ENCODE measurements at places on chromosomes 13 and 19.

DNA sequence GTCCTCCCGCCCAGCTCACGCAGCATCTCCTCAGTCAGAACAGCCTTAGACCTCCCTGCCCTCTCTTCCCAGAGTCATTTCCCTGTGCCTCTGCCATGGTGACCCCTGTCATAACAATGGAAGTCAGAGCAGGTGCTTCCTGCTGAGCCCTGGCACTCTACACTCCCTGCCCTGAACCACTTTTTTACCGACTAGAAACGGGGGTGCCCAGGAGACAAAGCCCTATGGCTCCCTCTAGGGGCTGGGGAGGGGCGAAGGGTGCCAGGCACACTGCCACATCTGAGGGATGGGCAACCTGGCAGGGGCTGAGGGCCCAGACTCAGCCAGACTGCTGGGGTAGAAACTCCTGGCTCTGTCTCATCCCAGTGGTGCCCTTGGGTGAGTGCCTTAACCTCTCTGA is 16.4 kb downstream of the ZNF574 start:
- no peak for DNase-seq

DNA sequence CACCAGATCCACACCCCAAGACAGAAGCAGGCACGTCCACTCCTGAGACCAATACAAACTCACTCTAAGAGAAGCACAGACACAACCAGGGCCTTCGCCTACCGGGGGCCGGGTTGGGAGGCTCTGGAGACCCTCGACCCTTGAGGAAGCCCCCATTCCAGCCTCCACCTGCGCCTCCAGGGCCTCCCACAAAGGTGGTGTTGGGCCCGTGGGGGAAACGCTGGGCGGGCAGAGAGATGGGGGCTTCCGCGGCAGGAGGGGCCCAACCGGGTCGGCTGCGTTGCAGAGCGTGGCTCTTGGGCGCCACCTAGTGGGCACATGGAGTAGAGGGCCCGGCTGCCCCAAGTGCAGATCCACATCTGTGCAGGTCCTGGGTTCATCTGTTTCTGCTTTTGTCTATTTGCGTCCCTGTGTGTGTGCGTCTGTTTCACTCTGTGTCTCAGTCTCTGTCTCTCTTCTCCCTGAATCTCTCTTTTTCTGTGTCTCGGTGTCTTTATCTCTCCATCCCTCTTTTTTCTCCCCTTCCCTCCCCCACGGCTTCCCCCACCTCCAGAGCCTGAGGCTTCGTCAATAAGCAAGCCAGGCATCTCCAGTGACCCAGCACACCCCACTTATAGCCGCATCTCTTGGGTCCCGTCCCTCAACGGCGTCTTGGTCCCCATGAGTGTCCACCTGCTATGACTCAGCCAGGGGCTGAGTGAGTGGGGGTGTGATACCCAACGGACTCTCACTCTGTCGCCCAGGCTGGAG is 10.5 kb upstream of the TINCR start:
- DNase-seq: no peak

GRCh38 chr13:25587326-25587980 is 215.7 kb downstream of the ATP8A2 start:
- no peak for DNase-seq

- DNase-seq: no peak
These were observed 47.1 kb downstream of the ARHGAP35 start for GRCh38 chr19:46907880-46908279.

DNA sequence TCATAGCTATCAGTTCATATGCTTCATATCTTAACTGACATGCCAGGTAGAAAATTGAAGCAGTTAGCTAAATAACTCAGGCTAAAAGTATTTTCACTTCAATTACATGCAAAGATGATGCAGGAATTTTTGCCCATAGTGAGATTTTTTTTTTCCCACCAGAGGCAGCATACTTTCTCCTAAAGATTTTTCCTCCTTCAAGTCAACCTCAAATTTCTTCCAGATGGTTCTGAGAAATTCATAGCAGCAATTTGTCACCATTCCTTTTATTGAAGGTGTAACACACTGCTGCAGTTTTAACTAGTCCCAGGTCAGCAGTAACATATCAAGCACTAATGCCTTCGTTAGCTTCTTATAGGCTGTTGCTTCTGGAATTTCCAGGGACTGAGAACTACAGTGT is 141.9 kb downstream of the SUCLA2 start:
- DNase-seq: no peak

DNA sequence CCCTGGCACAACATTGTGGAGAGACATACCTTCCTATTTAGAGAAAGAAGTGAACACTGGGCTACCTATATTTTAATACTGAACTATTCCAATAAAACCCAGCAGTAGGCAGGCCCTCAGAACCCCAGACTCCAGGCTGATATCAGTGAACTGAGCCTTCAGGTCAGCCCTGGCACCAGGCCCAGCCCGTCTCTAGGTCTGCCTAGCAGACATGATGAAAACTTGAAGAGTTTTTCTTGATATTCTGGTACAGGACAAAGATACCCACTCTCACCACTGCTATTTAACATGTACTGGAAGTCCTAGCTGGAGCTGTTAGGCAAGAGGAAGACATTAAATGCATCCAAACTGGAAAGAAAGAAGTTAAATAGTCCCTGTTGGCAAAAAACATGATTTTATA is 396.6 kb upstream of the SPRY2 start:
- DNase-seq: no peak

DNA sequence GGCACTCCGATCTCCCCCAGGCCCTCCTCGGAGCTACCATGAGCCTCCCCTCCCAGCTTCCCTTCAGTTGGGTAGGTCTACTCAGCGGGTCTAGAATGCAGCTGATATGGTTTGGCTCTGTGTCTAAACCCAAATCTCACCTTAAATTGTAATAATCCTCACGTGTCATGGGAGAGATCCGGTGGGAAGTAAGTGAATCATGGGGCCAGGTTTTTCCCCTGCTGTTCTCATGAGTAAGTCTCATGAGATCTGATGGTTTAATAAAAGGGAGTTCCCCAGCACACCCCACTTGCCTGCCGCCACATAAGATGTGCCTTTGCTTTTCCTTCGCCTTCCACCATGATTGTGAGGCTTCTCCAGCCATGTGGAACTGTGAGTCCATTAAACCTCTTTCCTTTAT is 14.5 kb upstream of the DOCK9 start:
- DNase-seq: no peak

All from foreskin melanocyte (primary cell).